Endothelial cell (in vitro differentiated cells): ENCODE measurements at places on chromosomes 6 and 20. TPM values are rescaled to one million over a fixed set of nuclear protein-coding genes. Genes with fewer than 3 reads are reported as not detected.

- no peaks in the 10 kb centered on the region for H3K36me3 ChIP-seq
- H3K4me3 ChIP-seq = no peak overlapping the region
- peaks cover 49% of the 10 kb centered on the region for H3K4me1 ChIP-seq
- H3K27me3 ChIP-seq = peaks cover 4% of the 10 kb centered on the region
Observed at GRCh38 chr6:166552600-166552999, 33.9 kb downstream of the RAMACL start.

GRCh38 chr20:5024103-5024502 lies 22.8 kb upstream of the SLC23A2 start:
- H3K27ac ChIP-seq = no peak overlapping the region
- peaks cover 2% of the 10 kb centered on the region for H3K27me3 ChIP-seq
- no peak for DNase-seq
- H3K4me3 ChIP-seq = no peak overlapping the region

DNA sequence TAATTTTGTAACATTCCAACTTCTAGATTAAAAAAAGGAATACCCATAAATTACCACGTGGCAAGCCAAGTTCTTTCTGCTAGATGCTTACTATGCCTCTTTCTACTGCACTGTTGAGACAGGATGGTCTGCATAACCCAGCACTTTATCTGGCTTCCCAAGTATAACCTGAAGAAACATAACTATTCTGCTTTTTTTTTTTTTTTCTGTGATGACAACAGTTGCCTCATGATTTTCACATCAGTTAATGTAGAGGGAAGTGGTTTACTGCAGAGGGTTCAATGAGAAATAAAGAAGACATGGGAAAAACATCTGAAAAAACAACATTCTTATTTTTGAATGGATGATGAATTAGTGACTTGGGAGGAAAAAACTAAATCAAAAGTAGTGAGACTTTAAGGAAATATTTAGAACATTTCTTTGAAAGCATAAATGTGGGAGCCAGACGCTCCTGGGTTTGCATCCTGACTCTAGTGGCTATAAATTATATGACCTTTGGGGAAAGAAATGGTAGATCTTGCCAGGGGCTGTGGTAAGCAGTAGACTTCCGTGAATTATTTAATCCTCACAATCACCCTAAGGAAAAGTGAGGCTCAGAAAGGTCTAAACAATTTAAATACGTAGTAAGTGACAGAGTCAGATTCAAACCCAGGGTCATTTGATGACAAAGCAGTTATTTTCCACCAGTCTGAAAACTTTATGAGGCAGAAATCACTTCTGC lies 230.7 kb downstream of the PHACTR1 start:
- no peak overlapping the region for H3K4me3 ChIP-seq
- DNase-seq = no peak
- peaks cover 3% of the 10 kb centered on the region for H3K36me3 ChIP-seq
- H3K4me1 ChIP-seq = peaks cover 7% of the 10 kb centered on the region
- no peaks in the 10 kb centered on the region for H3K27me3 ChIP-seq

GRCh38 chr20:50058662-50059402 lies 54.1 kb downstream of the UBE2V1 start:
- H3K27me3 ChIP-seq = peaks cover 6% of the 10 kb centered on the region
- peaks cover 9% of the 10 kb centered on the region for H3K4me1 ChIP-seq
- H3K36me3 ChIP-seq = no peaks in the 10 kb centered on the region

DNA sequence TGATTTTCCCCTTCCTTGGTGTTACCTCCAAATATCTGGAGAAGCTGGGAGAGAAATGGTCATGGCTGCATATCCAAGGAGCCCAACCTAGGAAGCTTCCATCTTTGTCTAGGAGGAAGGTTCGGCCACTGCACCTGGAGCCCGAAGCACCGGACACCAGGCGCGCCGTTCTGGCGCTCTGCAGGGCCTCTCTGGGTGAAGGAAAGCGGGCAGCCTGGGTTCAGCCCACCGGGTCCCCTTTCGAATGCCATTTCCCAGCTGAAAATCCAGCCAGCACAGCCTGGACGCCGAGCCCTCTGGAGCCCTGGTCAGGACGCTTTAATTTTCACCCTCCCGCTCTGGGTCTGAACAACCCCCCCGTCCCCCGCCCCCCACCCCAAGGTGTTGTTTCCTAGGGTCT lies 1.2 kb downstream of the LINC00237 start:
- peaks cover 34% of the 10 kb centered on the region for H3K27me3 ChIP-seq
- no peaks in the 10 kb centered on the region for H3K36me3 ChIP-seq
- DNase-seq = no peak
- H3K4me3 ChIP-seq = no peak overlapping the region

DNA sequence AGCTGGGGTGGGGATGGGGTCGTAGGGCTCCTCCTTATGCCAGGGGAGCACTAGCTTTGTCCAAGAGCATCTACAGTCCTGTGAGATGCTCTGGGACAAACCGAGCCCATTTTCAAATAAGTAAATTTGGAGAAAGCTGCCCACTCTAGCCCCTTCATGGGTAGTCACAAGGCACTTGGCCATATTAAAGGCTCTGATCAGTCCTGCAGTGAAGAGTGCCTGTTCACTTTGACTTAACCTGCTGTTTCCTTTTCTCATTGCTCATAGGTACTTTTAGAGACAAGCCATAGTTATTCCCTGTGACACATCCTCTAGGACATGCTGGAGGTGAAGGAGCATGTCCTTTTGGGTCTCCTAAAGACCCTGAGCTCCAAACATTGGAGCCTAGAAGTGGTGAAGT lies 38.4 kb downstream of the FAM110A start:
- H3K4me1 ChIP-seq = no peaks in the 10 kb centered on the region
- no peak overlapping the region for H3K27ac ChIP-seq
- H3K27me3 ChIP-seq = peaks cover 9% of the 10 kb centered on the region
- no peak for DNase-seq
- no peak overlapping the region for H3K4me3 ChIP-seq
- no peaks in the 10 kb centered on the region for H3K36me3 ChIP-seq

SAPCD1 gene
- total RNA-seq = 2.4 TPM

CYP24A1 gene
- not detected for total RNA-seq

ZKSCAN3 gene
- 9.5 TPM for total RNA-seq

SNX9 gene
- 68.6 TPM for total RNA-seq

ESR1 gene
- 0.05 TPM for total RNA-seq

RIN2 gene
- total RNA-seq = 57.5 TPM

TUBB2B gene
- 93.2 TPM for total RNA-seq

ISM1 gene
- 23.8 TPM for total RNA-seq

LST1 gene
- 1.7 TPM for total RNA-seq

SLC22A7 gene
- not detected for total RNA-seq
